A549 (cell line): ENCODE measurements at places on chromosomes 3 and 15.

- DNase-seq, result no peak
Measured at GRCh38 chr15:57619746-57620145, 28.0 kb downstream of the MYZAP start.

DNA sequence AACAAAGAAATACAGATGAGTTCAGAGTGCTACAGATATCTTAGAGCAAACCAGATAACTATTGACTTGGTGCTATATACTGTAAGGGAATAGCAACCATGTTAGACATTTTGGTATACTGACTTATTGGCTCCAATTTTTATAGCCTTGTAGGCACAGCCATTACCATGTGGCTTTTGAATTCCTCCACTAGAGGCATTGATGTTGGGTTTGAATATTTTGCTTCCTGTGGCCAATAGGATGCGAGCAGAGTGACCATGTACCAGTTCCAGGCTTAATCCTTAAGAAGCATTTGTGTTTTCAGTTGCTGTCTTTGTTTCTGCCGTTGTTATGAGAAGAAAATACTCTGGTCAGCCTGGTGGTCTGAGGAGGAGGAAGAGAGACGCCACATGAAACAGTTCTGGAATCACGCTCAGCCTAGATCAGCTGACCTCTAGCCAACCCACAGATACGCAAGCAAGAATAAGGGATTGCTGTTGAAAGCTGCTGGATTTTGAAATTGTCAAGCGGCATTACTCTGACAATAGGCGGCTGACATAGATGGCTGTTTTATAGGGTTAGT, 109.4 kb upstream of the TNIK start:
- DNase-seq, result peak; percentile 8

GRCh38 chr15:72827226-72827625, 43.7 kb upstream of the ADPGK start:
- DNase-seq, result no peak

DNA sequence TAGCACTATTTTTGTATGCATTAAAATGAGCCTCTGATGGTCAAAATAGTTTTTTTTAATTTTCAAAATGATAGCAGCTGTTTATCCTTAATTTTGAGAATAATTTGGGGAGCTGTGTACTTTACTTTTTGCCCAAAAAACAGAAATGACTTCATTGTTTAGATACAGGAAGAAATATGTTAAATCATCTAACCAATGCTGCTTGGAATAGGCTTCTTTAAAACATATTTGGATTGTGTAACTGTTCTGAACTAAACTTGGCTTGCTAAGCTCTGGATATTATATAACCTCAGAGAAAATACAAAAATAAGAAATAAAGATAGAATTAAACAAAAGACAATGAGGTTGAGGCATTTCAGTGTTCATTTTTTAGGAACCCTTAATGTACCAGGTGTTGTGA, 119.3 kb downstream of the SERPINI1 start:
- DNase-seq, result no peak

- peak; percentile 75 for DNase-seq
Measured at GRCh38 chr15:85318048-85318731, 62.2 kb upstream of the AKAP13 start.

- no peak for DNase-seq
Measured at GRCh38 chr3:73661265-73661664, 36.5 kb upstream of the PDZRN3 start.

DNA sequence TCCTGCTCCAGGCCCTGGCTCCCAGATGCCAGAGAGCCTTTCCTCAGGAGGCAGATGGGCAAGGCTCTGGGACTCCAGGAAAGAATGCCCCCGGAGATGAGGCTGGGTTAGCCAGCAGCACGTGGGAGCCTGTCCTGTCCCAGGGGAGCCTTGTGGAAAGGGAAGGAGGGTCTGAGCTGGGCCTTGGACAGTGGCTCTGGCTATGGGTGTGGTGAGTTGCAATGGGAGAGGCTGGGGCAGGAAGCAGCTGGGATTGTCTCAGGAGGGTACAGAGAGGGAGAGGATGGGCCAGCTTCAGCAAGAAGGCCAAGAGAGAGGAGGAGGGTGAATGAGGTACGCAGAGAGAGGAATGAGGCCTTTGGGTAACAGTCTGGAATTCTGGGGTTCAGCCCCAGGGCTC, 17.4 kb upstream of the CACNA2D2 start:
- DNase-seq, result no peak

DNA sequence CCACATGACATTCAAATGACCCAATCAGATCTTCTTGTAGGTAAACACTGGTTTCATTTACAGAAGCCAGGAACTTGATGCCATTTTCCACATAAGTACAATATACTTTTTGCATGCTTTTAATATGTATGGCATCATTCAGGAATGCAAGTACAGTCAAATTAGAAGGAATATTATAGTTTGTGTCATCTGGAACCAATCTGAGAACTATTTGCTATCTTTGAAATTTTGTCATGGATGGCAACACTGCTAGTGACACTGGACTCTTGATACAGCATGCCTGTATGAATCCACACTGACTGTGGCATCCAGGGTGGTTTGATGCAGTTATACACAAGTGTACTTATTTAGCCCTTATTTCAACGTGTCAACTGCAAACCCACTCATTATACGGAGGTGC, 141.6 kb downstream of the EBLN2 start:
- no peak for DNase-seq

DNA sequence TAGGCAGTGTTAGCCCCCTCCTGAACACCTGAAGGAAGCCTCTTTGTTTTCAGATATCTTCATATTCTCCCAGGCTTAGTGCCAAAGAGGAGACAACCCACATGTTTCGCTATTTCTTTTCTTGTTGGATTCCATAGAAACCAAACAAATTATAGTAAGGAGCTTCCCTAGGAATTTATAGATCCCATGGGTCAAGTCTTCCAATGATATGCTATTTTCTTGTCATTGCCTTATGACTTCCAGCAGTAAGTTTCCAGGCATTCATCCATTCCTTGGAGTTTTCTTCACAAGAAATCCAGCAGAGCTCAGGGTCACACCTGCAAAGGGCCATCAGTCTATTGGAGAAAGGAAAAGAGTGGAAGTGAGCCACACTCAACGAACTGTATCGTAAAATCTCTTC, 9.9 kb upstream of the KCNMB2 start:
- DNase-seq, result no peak

DNA sequence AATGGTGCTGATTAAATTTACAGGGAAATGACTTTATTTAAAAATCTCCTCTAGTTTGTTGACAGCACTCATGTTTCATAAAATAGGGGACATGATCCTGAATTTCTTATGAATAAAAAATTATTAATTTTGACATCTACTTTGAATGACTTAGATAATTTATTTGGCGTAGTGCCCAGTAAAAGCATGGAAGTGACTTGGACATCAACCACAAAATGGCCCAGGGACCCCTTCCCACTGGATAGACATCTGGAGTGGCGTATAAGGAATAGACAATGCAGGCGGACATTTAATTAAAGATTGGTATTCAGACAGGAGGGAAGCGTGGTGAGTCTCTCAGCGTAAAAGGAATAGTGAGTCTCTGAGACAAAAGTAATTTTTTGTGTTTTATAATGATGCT, 79.8 kb downstream of the ADAMTSL3 start:
- no peak for DNase-seq

- peak; percentile 98 for DNase-seq
Measured at GRCh38 chr3:122415762-122416654, at the start of gene WDR5B. TSS of gene WDR5B (minus strand) at chr3:122416062. CDS start at chr3:122415528, 534 bp downstream.

GRCh38 chr15:63990454-63990853, 55.8 kb downstream of the DAPK2 start:
- DNase-seq, result no peak

- DNase-seq, result no peak
Measured at GRCh38 chr15:38374029-38374428, 79.9 kb upstream of the FAM98B start.

DNA sequence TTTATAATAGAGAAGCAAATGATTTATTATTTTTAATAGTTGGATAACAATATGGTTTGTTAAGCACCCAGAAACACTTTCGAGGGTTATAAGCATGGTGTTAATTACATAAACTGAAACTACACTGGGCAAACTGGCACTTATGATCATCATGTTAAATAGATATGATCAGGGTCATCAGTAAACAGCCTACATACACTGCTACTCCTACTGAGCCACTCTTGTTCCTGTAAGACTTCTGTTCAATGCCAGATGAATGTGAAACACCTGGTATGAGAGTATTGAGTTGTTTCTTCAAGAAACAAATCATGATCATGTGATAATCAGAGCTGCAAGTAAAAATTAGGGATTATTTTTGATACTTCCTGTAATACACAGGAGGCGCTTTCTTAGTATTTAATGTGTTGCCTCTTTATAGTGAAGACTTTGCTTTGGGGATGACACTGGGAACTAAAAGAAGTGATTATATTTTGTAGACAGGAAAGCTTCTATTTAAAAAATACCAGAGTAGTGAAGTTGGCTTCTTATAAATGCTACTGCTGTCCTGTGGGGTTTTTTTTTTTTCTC, 32.3 kb upstream of the UTS2B start:
- DNase-seq, result no peak

DNA sequence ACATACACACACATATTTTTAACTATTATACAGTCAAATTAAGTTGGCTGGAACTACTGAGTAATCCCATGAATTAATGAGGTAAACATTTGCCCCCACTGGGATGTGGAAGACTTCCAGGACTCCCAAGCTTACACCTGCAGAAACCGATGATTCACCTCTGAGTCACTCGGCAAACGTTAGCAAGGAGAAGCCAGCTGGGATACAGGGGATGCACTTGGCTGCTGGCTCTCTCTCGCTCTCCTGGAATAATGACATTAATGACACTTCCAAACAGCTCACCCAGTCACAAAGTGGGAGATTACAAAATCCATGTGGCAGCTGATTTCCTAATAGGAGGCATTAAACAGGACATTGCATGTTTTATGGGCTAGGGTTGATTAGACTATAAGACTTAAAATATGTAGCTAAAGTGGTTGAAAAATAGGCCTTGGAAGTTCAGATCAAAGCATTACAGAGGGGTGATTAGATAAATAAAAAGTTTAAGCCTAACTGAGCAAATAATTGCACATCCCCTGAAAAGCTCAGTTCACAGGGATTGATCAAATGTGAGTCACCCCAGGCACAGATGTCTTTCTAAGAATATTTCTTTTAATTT, 500.9 kb downstream of the SOX2 start:
- peak; percentile 57 for DNase-seq

GRCh38 chr3:25288413-25288812, 139.7 kb upstream of the RARB start:
- no peak for DNase-seq

GRCh38 chr3:177358977-177359592, 161.8 kb upstream of the TBL1XR1 start:
- DNase-seq, result peak; percentile 29

DNA sequence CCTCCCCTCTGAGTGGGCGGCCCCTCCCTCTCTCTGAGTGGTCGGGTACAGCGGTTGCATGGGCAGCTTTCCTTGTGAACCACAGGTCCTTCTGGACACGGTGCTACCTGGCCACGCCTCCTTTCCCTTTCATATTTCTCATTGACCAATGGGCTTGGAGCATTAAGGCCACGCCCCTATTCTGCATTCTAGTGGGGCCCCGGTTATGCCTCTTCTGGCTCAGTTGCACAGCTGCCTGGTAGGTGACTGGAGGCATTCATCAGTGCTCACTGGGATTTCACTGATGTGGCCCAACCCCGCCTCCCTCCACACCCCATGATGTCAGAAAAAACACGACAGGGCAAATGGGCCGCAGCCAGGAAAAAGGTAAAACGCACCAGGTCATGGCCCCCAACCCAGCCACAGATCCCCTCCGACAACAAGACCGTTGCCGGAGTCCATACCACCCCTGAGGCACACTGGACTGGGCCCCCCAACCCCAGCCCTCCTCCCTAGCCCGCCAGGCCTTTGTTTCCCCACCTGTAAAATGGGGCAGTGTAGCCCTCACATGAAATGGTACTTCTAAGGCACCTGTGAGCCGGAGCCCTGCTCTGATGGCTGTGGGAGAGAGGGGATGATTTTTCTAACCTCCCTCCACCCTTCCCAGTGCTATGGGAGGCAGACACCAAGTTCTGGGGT, 26.3 kb downstream of the NGRN start:
- DNase-seq, result peak; percentile 62

- no peak for DNase-seq
Measured at GRCh38 chr3:115325539-115325938, 178.5 kb upstream of the ZBTB20 start.

- DNase-seq, result no peak
Measured at GRCh38 chr3:147237991-147238390, 168.4 kb downstream of the ZIC4 start.

GRCh38 chr3:62587579-62588031, 214.3 kb upstream of the FEZF2 start:
- no peak for DNase-seq

DNA sequence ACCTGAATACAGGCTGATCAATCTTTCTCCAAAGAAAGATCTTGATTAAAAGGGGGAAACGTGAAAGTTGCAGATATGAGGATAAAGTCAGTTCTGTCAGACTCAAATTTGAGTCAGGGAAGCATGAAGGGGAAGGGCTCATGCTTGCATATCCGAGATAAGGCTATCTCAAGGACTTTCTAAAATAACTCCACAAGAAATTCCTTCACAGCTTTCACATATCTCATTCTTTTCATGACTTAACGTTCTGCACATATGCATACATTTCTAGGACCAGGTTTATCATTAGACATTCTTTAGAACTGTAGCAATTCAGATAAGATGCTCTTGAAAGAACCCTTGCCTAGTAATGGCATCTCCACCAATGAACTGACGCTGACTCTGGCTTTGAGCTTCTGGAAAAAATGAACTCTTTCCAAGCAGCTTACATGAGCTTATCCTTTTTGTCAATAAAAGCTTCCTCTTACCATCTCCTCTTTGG, 15.9 kb downstream of the SH3GL3 start:
- DNase-seq, result no peak

DNA sequence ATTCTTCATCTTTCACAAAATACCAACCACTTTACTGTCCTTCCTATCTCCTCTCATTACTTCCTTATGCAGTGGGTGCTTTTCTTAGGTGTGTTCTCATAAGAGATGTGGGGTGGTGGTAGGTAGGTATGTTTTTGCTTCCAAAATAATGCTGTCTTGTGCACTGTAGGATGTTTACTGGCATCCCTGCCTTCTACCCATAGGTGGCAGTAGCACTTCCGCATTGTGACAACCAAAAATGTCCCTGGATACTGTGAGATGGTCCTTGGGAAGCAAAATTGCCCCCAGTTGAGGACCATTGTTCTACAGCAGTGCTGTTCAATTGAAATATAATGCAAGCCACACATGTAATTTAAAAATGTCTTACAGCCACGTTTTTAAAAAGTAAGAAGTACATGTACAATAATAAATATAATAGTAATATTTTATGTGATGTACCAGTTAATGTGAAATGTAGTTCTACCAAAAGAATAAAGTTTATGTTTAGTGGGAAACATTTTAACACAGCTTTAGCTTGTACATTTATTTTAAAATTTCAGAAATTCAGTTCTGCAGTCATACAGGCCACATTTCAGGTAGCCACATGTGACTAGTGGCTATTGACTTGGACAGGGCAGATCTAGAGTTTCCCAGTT, 75.2 kb downstream of the NEO1 start:
- DNase-seq, result peak; percentile 58

GRCh38 chr15:30984542-30984941, 6.9 kb downstream of the MTMR10 start:
- DNase-seq, result no peak

- DNase-seq, result no peak
Measured at GRCh38 chr3:184715943-184716621, 4.2 kb upstream of the MAGEF1 start.
